ENCODE measurements at places on chromosomes 7 and 10. TPM values are rescaled to one million over a fixed set of nuclear protein-coding genes. Genes with fewer than 3 reads are reported as not detected.

- DNase-seq, result no peak
These were observed 6.5 kb downstream of the ARHGAP22 start for GRCh38 chr10:48598243-48598935.

- no peak for DNase-seq
These were observed 121.0 kb downstream of the KCNMA1 start for GRCh38 chr10:77516575-77516974.

CALHM1 gene
- not detected for total RNA-seq

VAX1 gene
- not detected for total RNA-seq

GRCh38 chr10:103609231-103610082 lies 116.0 kb downstream of the NEURL1 start:
- DNase-seq, result no peak

DNA sequence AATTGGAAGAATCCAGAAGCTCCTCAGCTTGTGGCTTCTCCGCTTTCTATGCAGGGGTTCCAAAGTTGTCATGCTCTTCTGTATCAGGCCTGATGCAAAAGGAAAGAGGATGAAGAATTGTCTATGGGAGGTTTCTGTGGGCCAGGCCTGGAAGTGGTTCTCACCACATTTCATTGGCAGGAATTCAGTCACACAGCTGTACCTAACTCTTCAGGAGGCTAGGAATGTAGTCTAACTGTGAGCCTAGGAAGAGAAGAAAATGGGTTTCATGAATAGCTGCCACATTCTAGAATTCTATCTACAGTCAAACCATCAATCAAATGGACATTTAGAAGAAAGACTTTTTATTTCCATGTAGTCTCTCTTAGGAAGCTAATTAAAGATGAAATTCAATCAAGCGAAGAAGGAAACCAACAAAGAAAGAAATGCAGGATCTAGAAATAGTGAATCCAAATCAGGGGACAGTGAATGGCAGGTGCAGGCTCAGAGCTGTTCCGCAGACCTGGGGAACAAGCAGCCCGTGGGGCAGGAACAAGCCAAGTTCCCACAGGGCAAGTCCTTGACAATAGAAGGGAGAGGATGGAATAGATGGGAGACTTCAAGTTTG lies 25.4 kb upstream of the USP6NL start:
- DNase-seq, result no peak

TMEM213 gene
- not detected for total RNA-seq

SFTPA1 gene
- total RNA-seq, result not detected

LIPJ gene
- total RNA-seq, result not detected

- DNase-seq, result no peak
These were observed 78.4 kb upstream of the TMEM168 start for GRCh38 chr7:112868609-112869008.

PON2 gene
- total RNA-seq, result 17.5 TPM

- DNase-seq, result no peak
These were observed 434.1 kb downstream of the DNAJB9 start for GRCh38 chr7:109003742-109004141.

- no peak for DNase-seq
These were observed 555.0 kb downstream of the INHBA start for GRCh38 chr7:41147606-41148485.

GRCh38 chr7:6256109-6256483 lies 16.3 kb downstream of the CYTH3 start:
- no peak for DNase-seq

GRCh38 chr7:158549616-158550393 lies 37.8 kb downstream of the PTPRN2 start:
- no peak for DNase-seq

- no peak for DNase-seq
These were observed 140.9 kb upstream of the NPS start for GRCh38 chr10:127408112-127408710.

DNA sequence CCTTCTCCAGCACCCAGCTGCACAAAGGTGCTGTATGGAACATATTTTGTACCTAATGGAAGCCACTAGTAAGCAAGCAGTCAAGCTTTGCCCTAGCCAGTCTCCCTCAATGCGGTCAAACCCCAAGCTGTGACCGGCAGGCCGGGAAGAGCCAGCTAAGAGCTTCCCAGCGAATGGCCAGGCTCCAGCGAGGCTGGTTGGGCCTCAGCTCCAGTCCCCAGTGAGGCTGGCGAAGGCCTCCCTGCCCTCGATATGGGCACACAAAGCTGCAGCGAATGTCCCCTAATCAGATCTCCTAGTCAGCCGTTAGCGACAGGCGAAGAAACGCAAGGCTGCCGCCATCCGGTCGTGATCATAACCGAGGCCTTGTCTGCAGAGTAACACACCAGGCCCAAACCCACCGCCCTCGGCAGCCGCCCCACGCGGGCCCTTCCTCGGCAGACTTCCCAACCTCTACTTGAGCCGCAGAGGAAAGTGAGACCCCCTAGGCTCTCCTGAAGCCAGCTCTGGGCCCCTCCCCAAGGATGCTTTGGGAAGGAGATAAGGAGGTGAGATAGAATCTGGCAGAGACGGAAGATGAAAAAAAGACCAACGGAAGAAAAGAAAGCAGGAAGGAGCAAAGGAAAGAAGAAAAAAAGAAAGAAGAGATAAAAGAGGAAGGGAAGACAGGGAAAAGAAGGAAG lies 3.1 kb upstream of the HOXA9 start:
- no peak for DNase-seq

GRCh38 chr10:122350893-122351292 lies 23.6 kb upstream of the PLEKHA1 start:
- no peak for DNase-seq

GRCh38 chr7:32588657-32589056 lies 93.4 kb downstream of the AVL9 start:
- no peak for DNase-seq

- DNase-seq, result no peak
These were observed 64.4 kb downstream of the SUGCT start for GRCh38 chr7:40199076-40199802.

DNA sequence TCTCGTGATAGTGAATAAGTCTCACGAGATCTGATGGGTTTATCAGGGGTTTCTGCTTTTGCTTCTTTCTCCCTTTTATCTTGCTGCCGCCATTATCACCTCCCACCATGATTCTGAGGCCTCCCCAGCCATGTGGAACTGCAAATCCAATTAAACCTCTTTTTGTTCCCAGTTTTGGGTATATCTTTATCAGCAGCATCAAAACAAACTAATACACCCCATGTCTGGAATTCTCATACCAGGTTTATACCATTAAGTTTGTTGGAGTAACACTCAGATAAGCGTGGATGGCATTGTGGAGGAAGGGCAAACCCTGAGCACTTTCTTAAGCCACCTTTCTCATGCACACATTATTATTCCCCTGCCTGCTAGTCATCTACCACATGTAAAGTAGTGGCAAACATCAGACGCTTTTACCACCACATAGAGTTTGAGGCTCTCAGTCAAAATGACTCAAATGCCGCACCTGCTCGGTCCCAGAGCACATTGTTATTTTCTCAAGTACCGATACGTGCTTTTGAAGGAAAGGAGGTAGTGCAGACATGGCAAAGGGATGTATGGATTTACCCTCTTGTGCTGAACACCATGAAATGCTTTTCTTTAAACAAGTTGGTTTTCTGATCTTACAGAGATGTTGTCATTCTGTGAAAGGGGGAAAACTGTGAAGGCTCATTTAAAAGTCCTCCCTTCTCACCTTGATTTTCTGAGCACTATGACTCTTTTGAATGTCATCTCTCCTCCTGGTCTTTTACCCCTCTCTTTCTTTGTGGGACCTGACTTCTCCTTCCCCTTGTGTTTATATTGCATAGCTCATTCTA lies 429.7 kb downstream of the EXOC4 start:
- DNase-seq, result no peak
